Eye (tissue), 1 donor: ENCODE measurements at places on chromosomes 1 and 21.
A peak's percentile ranks its signal among the peaks of the same experiment; 100 is the strongest.

GRCh38 chr1:54871275-54872035 is 15.5 kb downstream of the DHCR24 start:
- DNase-seq = no peak

DNA sequence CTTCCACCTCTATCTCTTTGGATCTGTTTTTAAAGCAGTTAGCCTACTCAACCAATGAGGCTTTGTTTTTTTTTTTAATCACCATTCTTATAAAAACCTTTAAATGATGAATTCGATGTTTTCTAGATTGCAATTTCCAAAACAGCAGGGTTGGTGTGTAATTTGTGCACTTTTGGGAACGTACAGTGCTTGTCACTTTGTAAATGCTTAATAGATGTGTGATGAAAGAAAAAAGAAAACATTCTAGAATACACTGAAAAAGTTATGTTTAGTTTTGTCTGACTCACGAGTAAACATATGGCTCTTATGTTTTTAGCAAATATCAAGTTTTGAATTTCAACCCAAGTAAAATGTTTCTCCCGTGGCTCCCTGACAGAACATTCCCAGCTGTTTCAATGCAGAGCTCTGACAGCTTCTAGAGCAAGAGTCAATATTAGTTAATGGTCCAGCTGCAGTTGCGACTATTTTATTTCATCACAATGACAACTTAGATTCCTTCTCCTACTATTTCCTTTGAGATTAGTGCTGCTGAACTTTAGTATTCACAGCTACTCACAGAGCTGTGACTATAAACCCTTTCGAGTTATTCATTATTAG is 362.5 kb upstream of the ADAMTS5 start:
- peak; percentile 11 for DNase-seq

DNA sequence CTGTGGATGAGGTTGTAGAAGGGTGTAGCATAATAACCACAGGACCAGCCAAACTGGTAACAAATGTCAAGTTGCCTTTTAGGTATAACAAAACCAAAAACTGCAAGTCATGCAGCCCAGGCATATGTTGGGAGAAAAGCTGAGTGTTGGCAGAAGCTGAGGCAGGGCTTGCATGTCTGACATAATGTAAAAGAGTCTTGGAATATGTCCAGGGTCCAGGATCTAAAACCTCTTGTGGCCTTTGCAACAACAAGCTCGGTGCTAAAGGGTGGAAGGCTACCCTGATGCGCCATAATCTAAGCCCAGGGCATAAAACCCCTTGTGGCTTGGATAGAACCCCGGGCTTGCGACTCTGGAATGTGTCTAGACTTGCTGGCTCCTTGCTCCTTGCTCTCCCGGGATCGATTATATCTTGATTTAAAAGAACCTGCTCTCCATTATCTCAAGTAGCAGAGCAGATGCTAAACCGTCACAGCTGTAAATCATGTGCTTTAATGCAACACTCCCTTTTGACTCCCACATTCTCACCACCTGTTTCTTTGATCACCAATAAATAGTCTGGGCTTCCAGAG is 26.5 kb upstream of the SLC35A3 start:
- DNase-seq = peak; percentile 3

DNA sequence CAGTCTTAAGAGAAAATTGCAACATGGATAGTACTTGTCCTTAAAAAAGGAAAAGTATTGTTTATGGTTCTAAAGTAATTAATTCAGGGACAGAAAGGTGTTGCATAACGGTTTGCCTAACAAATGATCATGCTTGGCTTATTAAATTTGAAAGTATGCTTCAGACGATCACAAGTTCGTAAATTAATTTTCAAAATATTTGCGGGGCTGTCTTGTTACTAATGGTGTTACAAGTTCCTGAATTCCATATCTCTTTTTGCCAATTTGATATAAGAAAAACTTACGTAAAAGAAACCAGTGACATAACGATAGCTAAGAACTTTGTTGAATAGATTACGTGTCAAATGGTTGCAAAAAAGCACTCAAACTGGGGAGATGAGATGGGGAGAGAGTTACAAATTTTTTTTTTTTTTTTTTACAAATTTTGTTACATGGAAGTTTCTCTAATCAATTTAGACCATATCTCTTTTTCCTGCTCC is 1.3 kb downstream of the AGO3 start:
- DNase-seq = no peak

GRCh38 chr1:110188035-110188618 is 22.0 kb upstream of the KCNC4 start:
- DNase-seq = no peak

DNA sequence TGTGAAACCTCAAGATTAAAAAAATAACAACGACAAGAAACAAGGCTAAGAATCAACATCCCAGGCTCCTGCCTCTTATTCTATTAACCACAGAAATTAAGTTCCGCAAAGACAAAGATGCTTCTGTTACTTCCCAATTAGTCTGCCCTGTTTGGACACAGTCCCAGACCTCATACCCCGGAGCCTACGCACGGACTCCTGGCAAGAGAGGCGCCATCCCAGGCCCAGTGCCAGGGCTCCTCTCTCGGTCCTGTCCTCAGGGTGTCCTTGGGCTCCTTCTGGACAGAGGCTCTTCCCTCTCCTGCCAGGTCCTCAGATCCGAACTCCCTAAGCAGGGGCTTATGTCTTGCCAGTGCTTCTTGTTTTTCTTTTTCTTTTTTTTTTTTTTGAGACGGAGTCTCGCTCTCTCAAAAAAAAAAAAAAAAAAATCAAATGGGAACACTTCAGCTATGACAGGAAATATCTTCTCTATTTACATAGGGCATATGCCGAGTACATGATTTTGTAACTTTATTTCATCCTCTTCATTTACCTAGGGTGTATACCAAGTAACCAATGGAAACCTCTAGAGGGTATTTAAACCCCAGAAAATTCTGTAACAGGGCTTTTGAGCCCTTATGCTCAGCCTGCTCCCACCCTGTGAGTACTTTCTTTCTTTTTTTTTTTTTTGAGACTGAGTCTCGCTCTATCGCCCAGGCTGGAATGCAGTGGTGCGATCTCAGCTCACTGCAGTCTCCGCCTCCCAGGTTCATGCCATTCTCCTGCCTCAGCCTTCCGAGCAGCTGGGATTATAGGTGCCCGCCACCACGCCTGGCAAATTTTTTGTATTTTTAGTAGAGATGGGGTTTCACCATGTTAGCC is 11.7 kb upstream of the ENO1 start:
- peak; percentile 48 for DNase-seq

- DNase-seq = no peak
These were observed 352.0 kb upstream of the C1orf87 start for GRCh38 chr1:60425528-60425927.

DNA sequence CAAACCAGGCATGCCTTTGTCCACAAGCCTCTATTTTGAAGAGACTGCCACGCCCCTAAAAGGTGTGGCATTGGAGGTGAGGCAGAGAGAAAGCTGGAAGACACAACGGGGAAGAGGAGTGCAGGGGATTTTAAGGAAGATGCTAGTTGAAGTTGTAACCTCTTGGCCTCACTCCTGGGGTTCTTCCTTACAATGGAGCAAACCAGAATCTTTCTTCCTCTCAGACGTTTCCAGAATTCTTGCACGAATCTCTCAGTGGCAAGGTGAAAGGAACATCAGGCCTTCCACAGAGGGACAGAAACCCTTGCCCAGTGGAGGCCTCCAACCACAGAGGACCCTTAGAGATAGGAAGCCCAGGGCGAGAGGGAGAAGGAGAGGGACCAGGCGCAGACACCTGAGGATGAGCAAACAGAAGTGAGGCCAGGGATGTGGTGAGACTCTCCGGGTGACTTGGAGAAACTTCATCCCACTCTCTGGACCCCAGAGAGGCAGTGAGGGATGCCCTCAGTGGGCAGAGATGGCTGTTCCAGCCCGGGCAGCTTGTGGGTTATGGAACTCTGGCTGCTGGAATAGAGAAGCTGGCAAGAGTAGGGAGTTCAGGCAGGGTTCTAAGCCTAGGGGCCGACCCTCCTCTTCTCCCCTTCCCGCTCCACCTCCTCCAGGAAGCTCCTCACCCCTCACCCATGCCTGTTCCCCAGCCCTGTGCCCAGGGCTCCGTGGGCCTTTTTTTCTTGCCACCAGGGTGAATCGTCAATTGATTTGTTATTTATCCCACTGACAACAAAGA is 136.8 kb upstream of the RUNX3 start:
- DNase-seq = no peak

DNA sequence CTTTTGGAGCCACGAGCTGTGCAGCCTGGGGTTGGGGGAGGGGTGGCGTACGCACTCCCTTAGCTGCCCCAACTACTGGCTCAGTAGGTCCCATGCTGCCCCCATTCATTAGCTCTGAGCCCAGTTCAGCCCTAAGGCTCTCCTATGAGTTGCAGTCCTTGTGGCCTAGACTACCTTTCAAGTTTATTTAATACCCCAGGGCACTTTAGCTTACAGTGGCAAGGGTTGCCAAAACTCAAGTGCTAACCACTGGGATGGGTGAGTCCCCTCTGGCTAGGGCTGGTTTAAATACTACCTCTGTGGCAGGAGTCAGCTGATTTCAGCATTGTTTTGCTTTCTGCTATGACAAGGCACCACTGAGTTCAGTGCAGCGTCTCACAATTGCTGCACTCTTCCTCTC is 118.2 kb downstream of the ODF2L start:
- DNase-seq = no peak

GRCh38 chr1:12756273-12756672 is 10.3 kb downstream of the CFAP107 start:
- no peak for DNase-seq

- no peak for DNase-seq
These were observed 13.3 kb downstream of the HSF2BP start for GRCh38 chr21:43645976-43646375.

GRCh38 chr1:212529211-212529741 is 79.3 kb upstream of the ATF3 start:
- peak; percentile 79 for DNase-seq

- no peak for DNase-seq
These were observed 13.6 kb upstream of the SPEN start for GRCh38 chr1:15833842-15834405.

DNA sequence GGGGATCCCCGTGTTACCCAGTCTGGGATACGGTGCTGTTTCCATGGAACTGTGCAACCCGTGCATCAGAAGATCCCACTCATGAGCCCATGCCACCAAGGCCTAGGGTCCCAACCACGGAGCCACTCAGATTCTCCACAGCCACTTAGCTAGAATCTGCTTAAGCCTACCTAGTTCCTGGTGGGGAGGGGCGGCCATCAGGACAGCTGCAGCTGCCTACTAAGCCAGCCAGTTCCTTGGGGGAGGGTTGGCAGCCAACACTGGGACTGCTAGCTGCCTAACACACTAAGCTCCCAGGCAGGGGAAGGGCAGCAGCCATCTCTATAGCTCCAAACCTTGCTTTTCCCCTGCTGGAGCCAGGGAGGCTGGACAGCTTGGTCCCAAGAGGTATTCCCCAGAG is 549.2 kb upstream of the BRINP3 start:
- no peak for DNase-seq

DNA sequence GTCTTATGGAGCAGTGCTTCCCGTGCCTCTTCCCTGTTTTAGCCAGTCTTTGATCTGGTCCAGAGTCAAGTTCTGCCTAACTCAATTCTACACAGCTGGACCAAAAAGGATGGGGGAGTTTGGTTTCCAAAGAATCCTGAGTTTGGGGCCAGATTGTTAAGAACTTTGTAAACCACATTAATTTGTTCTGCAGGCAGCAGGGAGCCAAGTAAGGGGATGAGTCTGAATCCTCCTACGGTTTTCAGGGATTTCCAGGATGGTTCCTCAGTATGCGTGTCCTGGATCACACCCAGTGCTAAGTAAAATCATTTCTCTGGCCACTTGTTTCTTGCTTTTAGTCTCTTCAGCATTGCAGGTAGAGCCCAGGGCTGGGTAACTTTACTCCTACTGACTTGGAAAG is 26.1 kb upstream of the GJA5 start:
- no peak for DNase-seq

DNA sequence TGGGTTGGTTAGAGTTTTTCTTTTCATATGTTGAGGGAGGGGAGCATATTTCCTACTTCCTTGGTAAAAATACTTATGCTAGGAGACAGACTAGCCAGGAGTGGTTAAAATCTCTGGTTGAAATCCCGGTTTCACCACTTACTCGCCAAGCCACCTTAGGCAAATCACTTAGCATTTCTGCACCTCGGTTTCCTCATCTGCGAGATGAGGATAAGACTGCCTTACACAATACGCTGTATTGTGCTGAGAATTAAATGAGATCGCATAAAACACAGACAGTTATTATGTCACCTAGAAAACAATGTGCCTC is 1.4 kb downstream of the IFFO2 start:
- no peak for DNase-seq

GRCh38 chr1:28482138-28482537 is 23.7 kb upstream of the RCC1 start:
- DNase-seq = no peak

- no peak for DNase-seq
These were observed 75.0 kb upstream of the DUSP10 start for GRCh38 chr1:221816899-221817298.

DNA sequence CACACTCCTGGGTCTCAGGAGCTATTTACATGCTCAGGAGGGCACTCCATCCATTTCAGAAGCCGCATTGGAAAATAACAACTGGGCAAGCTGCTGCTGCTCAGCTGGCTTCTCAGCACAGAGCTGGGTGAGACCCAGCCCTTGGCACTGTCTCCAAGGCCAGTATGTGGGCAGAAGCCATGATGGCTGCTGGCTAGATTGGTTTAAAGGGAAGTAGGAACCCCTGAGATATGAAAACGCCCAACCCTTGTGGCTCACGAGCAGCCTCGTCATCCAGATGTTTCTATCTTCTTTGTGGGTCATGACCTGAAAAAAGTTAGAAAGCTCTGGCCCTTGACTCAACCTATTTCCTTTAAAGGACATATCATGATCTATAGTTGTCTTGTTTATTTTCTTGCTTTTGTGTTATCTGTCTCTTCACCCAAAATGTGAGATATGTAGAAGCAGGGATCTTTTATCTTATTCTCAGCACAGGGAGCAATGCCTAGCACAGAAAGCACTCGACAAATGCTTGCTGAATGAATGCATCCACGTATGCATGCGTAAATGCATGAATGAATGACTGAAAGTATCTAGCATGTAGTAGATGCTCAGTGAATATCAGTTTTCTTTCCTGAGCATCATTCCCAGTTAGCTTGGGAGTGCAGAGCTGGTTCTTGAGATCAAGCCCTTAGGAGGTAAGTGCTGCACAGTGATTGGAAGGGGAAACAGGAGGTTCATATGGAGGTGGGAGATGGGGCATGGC is 11.6 kb downstream of the MYBPH start:
- DNase-seq = no peak
